Urinary bladder (tissue), 4 donors: ENCODE measurements at places on chromosomes 4 and X. TPM values are rescaled to one million over a fixed set of nuclear protein-coding genes. Genes with fewer than 3 reads are reported as not detected.

The UBE2K gene
- polyA plus RNA-seq = 29.5 TPM

The IGFBP7 gene
- polyA plus RNA-seq = 1,554 TPM

The ZNF157 gene
- polyA plus RNA-seq = 0.10 TPM

The SPANXN3 gene
- polyA plus RNA-seq = not detected

The HOPX gene
- 43.7 TPM for polyA plus RNA-seq

The DSPP gene
- not detected for polyA plus RNA-seq

DNA sequence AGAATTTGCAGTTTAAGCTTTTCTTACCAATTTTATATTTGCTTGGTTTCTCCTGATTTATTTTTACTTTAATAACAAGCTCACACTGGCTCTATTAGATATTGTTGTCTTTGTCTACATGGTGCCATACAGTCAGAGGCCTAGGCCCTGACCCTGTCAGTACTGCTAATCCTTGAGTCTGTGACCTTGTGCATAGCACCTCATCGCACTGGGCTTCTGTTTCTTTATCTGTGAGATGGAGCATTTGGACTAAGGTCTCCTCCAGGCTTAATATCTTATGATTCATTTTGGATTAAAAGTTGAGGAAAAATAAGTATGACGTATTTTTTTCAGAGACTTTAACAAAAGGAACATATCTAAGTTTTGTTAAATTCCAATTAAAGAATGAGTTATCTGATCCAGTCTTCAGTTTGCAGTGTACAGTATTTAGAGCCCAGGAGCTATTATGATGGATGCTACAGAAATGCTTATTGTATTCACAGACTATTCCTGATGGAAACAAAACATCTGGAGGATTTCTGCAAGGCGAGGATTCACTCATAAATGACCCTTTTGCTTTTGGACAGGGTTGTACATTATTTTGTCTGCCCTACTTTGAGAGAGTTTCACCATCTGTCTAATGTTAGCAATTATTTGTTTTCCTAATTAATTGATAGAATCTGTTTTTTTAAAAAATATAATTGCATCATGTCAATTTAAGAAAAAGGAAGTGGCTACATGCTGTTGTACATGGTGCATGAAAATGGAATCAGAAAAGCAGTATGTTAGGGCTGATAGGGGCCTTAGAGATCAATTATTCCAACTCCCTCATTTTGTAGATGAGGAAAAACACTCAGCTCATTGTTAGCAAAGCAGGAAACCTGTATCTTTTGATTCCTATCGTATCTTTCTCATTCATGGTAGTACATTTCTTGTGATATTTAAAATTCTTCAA lies 203.6 kb downstream of the BANK1 start:
- DNase-seq = no peak

DNA sequence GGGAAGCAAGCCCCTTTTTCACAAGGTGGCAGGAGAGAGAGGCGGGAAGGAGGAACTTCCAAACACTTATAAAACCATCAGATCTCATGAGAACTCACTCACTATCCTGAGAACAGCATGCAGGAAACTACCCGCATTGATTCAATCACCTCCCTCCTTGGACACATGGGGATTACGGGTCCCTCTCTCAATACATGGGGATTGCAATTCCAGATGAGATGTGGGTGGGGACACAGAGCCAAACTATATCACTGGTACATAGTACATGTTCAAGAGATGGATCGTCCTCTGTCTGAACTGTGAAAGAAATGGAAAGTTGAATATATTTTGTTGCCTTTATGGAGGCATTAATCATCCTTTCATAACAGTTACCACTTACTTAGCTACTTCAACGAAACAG lies 12.8 kb downstream of the EREG start:
- DNase-seq = no peak

DNA sequence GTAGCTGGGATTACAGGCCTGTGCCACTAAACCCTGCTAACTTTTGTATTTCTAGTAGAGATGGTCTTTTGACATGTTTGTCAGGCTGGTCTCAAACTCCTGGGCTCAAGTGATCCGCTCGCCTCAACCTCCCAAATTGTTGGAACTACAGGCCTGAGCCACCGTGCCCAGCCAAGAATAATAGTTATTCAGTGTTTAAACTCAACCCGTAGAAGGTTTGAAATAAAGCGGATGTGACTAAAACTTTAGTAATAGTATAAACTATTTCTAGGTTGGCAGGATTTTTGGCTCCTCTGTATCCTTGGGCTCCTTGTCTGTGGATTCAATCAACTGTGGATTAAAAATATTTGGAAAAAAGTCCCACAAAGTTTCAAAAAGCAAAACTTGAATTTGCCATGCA lies 37.8 kb downstream of the PCDH10 start:
- DNase-seq = no peak

DNA sequence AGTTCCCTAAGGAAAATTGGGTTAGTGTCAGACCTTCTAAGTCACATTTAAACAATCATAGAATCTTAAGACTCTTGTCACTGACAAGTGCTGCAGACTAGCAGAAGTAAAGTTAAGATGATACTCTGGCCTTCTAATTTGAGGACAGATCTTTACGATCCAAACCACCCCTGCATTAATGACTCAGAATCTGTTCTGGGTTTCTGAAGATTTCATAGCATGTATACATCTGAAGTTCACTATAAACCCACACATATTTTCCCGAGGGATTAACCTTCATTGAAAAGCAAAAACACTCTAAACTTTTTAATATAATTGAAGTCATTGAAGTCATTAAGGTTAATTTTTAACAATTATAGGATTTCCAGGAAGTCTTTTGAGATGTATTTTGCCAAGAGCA lies 674.3 kb downstream of the IQCM start:
- DNase-seq = no peak

DNA sequence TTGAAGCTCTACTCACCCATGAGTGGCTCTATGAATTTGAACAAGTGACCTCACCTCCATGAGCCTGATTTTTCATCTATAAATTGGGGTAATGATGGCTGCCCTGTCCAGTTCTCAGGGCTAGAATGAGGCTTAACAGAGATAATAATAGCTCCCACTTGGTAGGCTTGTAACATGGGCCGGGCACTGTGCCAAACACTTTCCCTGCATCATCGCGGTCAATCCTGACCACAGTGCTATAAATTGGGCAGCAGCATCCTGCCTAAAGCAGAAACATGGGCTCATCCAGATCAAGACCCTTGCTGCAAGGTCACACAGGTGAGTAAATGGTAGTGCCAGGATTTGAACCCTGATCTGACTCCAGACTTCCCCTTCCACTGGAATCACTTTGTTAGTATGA lies 12.8 kb downstream of the APLN start:
- no peak for DNase-seq

GRCh38 chr4:98848448-98848847 lies 80.5 kb downstream of the EIF4E start:
- DNase-seq = no peak

DNA sequence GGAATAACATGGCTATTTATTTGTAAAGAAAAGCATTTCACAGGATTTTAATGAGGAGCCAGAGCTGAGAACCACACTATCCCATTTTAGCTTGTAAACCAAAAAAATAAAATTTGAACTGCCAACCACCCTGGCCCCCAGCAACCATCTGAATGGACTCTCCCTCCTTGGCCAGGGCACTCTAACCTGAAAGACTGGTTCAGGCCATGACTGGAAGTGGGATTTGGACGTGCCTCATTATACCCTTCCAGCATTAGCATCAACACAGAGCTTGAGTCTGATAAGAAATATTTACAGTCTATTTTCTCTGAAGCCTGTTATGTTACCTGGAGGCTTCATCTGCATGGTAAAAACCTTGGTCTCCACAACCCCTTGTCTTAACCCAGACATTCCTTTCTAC lies 30.0 kb downstream of the METAP1 start:
- DNase-seq = no peak

- no peak for DNase-seq
Measured at GRCh38 chr4:136841526-136841925, 690.8 kb downstream of the PCDH18 start.

DNA sequence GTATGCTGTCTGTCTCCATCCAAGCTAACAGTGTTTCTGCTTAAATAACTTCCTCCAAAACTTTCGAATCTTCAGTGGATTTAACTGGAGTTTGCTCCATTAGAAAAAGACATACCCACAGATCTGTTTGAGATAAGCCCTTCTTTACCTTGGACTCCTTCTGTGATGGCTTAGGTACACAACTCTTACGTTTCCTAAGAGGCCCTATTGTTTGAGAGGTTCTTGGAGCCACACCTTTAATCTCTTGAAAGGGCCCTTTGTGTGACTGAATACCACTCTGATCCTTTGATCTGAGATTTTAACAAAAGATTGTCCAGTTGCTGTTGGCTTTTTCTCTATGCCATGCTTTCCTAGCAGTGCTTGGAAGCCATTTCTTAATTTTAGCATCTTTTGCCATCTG lies 92.5 kb downstream of the AKAP4 start:
- no peak for DNase-seq

- no peak for DNase-seq
Measured at GRCh38 chrX:23394421-23394820, 59.8 kb downstream of the PTCHD1 start.

DNA sequence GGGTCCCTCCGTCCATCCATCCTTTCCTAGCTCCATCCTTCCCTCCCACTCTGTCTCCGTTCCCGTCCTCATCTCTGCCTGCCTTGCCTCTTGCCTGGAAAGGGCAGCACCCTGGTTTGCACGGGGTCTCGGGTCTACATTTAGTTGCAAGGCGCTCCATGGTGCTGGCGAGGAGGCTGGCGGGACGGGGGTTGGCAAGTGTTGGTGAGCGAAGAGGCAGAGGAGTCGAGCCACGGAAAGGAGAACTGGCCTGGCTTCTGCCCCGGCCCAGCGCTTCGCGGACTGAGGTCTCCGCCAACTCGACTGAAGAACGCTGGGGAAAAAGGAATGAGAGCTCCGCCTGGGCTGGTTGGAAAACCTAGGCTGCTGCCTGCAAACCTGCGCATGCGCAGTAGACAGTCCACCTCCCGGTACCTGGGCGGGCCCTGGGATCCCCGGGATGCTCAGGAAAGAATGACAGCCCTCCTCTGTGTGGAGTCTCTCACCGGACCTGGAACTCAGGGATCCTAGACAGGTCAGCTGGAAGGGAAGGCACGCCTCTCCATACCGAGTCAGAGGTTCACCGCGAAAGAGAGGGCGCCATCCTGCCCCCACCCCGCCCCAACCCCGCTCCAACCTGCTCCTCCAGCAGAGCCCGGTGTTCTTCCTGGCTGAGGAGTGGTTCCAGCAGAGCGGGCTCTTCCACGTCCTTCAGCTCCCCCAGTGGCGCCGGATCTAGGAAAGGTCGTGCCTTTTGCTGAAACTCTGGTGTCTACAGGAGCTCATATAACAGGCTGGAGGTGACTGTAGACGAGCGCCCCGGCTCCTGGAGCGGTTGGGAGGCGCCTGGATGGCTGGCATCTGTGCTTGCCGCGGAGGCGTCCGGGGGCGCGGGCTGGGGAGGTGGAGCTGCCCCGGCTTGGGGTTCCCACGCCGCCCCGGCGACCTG lies 6.0 kb downstream of the FRG2 start:
- DNase-seq = no peak

DNA sequence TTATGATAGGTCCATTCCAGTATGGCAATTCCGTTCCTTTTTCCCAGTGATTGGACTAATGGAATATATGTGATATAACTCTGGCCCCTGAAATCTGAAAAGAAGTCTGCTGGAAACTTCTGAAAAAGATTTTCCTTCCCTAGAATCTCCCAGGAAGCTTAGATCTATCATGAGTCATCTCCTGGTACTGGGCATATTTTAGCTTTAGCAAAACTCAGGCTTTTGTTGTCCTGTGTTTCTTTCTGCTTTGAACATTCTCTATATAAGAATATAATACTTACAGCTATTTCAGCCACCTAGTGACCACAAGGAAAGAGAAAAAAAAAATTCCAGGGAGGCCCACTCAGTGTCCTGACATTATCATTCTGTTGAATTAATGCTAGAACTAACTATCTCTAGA lies 597.2 kb upstream of the GRIA3 start:
- no peak for DNase-seq

DNA sequence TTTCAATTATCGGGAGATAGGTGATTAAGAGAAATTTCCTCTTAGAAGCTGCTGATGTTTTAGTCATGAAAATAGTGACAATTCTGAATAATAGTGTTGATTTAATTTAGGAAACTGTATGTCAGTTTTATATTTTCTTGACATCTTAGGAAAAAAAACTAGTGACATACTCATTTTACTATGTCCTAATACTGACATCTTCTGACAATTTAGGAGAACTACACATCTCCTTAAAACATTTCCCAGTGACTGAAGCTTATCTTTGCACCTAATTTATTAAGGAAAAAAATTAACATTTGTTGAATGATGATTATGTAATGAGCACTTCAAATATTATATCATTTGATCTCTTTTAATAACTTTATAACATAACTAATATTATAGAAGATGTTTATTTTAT lies 42.0 kb upstream of the RBMXL3 start:
- no peak for DNase-seq

DNA sequence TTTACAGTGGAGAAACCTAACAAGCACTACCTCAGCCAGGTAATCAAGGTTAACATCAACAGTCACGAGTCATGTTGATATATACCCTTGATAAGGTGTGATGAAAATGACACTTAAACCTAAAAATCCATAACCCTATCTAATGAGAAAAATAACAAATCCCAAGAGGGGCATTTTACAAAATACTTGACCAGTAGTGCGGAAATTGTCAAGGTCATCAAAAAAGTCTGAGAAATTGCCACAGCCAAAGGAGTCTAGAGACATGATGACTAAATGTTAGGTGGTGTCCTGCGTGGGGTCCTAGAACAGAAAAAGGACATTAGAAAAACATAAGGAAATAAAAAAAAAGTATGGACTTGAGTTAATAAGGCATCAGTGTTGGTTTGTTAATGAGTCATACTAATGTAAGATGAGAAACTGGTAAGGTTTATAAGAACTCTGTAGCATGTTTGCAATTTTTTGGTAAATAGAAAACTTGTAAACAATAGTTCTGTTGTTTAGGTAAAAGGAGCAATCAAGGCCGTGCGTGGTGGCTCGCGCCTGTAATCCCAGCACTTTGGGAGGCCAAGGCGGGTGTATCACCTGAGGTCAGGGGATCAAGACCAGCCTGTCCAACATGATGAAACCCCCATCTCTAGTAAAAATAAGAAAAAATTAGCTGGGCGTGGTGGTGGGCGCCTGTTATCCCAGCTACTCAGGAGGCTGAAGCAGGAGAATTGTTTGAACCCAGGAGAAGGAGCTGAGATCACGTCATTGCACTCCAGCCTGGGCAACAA lies 2.9 kb downstream of the RPL36A start:
- DNase-seq = no peak
